ENCODE measurements at places on chromosomes 5 and 9.
A peak's percentile ranks its signal among the peaks of the same experiment; 100 is the strongest.

GRCh38 chr9:36893184-36893583 lies 140.9 kb downstream of the PAX5 start:
- no peak for DNase-seq

GRCh38 chr5:124878583-124879342 lies 132.3 kb upstream of the ZNF608 start:
- DNase-seq = no peak

GRCh38 chr5:40277161-40277906 lies 402.4 kb upstream of the PTGER4 start:
- no peak for DNase-seq

DNA sequence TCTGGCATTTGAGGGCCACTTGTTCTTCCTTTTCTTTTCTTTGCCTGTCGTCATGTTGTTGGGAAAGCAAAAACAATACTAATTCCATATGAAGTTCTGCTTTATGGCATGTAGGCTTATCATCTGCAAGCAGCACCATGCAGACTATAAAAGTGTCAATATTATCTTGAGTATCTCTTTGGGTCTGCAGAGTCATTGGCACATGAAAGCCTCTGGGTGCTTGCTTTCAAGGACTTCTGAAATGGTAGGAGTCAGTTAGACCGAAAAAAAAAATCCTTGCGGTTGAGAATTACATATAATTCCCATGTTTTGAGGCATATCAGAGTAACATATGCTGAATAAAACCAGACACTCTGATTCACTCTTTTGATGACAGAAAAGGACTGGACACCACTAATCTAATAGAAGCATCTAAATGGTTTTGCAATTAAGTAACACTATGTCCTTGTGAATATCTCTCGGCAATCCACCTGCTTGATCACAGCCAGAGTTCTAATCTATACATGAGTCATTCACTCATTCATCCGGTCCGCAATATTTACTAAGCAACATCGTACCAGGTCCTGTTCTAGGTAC lies 44.4 kb downstream of the GNAQ start:
- DNase-seq = no peak

DNA sequence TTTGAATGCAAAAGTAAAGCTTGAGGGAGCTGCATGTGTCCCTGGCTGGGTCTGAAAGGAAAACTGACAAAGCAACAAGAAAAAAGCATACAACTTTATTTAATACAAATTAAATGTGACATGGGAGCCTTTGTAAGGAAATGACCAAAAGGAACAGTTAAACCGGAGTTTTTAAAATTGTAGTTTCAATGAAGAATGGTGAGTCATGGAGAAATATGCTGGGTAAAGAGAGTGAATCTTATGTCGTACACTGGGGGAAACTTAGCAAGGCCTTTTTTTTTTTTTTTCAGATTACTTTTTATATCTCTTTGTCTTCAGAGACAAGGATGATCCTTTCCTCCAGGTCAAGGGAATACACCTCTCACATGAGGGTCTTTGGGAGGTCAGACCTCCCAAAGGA lies 50.1 kb upstream of the FBXL17 start:
- DNase-seq = no peak

DNA sequence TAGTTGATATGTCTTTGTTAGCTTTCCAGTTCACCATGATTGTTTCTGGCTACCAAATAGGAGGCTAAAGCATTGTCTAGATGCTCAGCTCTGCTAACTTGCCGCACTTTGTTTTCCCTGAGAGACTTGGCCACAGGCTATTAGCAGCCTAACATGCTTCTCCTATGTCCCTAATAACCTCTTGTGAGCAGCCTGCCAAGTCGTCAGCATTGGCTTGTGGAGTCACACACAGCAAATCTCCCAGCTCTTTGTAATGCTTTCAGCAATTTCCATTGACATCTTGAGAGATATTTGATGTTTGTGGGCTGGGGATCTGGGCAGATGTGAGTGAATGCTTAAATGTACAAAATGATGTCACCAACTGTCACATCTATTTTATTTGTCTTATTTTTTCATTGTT lies 346.9 kb downstream of the KDM4C start:
- no peak for DNase-seq

DNA sequence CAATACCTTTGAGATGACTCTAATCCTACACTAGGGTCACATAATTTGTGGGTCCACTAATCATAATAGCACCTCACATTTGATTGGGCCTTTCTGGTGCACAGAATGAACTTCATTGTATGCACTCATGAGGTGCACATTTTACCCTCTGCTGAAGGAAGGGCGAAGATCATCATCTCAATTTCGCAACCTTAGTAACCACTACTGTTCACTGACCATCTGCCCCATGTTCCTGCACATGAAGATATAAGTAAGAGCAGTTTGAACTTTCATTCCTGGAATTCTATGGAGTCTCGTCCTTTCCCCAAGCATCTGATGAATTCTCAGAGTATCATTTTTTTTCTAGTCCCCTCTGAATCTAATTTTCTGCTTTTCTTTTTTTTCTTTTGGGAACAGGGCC lies 21.2 kb downstream of the GAS1 start:
- DNase-seq = no peak

- DNase-seq = no peak
These were observed 30.7 kb upstream of the PSD2 start for GRCh38 chr5:139764886-139765408.

DNA sequence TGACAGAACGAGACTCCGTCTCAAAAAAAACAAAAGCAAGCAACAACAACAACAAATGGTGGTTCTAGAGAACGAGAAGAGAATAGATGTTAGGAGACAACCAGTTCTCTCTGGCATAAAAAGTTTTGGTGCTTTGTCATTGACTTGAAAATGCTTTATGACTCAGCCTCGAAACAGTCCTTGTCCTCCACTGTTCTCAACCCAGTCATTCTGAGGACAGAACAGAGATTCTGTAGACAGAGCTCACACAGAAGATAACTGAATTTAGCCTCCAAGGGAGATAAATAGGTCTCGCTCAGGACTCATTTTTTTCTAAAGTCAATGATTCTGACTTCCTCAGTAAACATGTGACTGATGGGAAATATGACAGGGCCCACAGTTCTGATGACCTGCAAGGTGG lies 76.0 kb upstream of the FSTL4 start:
- no peak for DNase-seq

DNA sequence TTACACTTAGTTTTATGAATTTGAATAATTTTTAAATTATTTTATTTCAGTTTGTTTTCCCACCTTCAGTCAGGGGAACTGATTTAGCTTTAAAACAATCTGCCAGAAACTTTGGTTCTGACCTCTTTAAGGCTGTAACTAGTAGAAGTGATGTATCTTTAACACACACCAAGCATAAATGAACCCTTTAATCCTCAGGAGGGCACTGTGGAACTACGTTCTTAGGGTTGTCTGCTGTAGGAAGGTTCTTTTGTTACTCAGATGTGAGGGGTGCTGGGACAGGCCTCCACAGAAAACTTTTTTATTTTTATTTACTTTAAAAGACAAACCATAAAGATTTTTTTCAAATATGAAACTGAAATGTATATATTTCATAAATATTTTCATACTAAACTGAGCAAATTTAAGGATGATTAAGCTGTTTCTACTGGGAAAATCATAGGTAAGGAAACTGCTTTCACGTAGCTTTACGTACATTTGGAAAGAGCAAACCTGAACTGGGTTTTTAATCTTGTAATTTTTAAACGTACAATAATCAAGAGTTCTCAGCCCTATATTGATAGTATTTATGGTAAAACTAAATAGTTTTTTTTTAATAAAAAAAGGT lies 5.3 kb downstream of the KLF4 start:
- peak; percentile 77 for DNase-seq

DNA sequence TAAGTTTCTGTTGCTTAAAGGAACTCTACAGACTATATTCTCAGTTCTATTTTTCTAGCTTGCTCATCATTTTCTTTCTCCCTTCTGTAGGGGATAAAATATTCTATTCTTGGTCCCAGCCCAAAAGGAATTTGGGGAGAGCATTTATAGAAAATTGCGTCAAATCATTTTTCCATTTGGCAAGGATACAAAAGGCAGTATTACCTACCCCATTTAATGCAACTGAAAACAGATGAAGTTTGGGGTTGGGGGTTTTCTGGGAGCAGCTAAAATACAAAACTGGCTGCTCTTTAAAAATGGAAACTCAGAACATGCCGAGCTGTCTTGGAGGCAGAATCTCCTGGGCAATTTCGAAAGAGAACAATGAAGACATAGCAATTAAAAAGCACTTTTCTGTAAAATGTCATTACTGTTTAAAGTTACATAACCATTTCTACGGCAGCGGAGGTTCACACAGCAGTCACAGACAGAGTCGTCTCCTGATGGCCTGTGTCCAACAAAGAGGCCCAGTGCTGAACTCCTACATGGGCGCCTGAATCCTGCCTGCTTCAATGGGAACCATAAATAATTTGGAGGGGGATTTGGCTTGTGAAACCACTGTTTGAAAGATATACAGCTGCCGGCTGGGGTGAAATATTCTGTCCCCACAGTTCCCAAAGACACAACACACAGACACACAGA lies 152.4 kb downstream of the BRINP1 start:
- no peak for DNase-seq

DNA sequence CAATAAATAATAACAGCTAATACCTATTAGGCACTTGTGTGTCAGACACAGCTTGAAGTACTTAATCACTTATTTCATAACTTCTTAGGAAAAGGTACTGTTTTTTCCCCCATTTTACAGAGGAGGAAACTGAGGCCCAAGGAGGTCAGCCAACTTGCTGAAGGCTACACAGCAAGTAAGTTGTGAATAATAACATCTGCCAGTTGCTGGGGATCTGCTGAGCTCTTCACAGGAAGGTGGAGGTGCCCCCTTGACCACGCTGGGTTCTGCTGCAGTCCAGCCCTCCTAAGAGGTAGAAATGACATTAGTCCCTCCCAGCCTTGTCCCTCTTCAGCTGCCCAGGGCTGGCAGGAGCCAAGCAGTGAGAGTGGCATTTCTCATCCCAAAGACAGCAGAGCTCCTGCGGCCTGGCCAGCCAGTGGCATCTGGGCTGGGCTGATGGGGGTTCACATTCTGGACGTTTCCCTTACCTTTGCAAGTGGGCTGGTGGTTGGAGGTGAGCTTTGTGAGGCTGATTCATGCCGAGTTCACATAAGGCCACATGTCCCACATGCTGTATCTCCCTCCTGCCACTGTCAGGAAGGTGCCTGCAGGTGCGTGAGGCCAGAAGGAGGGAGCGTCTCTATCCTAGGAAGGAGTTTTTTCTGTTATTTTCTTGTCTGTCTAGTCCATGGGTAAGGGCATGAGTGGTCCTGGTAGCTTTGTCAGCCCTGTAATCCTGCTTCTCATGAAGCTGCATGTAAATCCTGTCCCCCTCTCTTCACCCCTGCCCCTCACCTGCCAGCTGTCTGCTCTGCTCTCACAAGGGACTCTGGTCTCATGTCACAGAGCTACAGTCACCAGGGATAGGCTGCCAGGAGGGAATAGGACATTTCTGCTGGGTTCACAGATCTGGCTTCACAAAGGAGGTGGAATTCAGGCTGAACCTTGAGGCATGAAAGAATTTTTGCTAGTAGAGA lies 171.7 kb downstream of the MACROH2A1 start:
- no peak for DNase-seq

DNA sequence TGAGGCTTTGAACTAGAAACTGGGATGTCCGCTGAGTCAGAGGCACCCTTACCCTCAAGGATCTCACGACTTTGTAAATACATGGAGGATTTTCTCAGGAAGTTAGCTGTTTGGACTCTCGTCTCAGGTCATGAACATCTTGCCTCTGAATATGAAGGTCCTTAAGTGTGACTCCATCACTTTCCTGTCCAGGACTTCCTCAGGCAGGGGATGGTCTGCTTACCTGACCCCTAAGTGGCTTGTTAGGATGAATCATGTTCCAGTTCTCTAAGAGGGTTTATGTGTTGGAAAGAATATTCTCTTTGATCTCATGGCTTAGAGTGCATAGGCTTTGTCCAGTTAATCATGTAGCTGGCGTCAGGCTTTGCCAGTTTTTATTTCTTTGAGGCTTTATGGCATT lies 511.7 kb upstream of the KLF4 start:
- no peak for DNase-seq

DNA sequence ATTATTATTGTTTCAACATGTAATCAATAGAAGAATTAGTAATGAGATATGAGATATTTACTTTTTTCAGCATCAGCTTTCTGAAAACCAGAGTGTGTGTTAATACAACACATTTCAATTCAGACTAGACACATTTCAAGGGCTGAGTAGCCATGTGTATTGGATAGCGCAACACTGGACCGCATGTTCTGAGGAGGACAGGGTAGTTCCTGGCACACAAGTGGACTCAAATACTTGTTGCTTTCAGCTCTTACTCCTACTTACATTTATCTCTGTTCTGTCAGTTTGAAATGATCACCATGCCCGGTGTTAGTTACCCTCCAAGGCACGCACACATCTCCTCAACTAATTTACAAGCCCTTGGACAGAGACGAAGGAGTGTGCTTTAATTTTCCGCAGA lies 126.6 kb downstream of the SLC24A2 start:
- DNase-seq = no peak
